NCI-H524 treated with DMSO at 0.1 percent for 48 hours (cell line): ENCODE measurements at places on chromosomes 7 and 10.

- no peak for DNase-seq
These were observed 8.0 kb upstream of the MBL2 start for GRCh38 chr10:52780391-52781155.

- no peak for DNase-seq
These were observed 150.9 kb upstream of the KLF6 start for GRCh38 chr10:3935933-3936359.

GRCh38 chr7:14400271-14400670, 410.8 kb upstream of the ETV1 start:
- DNase-seq = no peak

GRCh38 chr7:144038887-144039286, 9.9 kb upstream of the OR2A5 start:
- DNase-seq = no peak

GRCh38 chr7:109950256-109950655, 1140.7 kb upstream of the LRRN3 start:
- no peak for DNase-seq

- no peak for DNase-seq
These were observed 54.7 kb downstream of the STEAP1B start for GRCh38 chr7:22445140-22445743.

DNA sequence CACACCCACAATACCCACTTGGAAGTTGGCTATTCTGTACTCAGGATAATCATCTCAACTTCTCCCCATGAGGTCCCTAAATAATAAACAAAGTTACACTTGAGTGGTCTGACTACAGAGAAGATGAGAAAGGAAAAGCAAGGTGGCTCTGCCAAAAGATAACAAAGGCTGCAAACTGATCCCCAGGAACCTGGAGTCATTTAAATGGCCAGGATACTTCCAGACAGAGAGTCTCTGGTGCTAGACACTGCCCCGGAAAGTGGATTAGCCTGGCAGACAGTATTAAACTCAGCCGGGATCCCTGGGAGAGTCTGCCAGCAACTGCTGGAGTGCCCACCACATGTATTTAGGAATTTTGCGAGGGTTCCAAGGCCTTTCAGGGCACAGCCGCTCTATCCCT, 93.7 kb downstream of the DGKI start:
- DNase-seq = no peak

- no peak for DNase-seq
These were observed 1126.3 kb downstream of the SORCS1 start for GRCh38 chr10:106038246-106038645.

- DNase-seq = no peak
These were observed 77.2 kb downstream of the C7orf25 start for GRCh38 chr7:42834676-42835075.

DNA sequence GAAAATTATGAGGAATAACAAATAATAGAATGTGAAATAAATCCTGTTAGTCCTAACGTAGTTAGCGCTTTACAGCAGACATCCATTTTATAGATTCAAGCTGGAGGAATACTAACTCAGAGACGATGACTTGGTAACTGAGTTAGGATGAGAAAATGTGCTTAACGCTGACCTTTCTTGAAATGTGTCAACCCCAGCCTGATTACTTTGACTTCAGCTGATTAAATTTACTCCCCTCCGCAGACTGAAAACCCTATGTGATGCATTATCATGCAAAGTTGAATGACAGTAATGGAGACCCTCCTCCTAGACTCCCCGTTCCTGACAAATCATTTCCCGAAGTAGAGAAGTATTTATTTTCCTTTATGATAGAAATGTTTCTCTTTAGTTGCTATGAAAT, 54.5 kb downstream of the WDFY4 start:
- no peak for DNase-seq

- DNase-seq = no peak
These were observed 14.4 kb downstream of the TAS2R41 start for GRCh38 chr7:143492043-143492471.

GRCh38 chr10:129389194-129389593, 77.8 kb upstream of the MGMT start:
- DNase-seq = no peak

DNA sequence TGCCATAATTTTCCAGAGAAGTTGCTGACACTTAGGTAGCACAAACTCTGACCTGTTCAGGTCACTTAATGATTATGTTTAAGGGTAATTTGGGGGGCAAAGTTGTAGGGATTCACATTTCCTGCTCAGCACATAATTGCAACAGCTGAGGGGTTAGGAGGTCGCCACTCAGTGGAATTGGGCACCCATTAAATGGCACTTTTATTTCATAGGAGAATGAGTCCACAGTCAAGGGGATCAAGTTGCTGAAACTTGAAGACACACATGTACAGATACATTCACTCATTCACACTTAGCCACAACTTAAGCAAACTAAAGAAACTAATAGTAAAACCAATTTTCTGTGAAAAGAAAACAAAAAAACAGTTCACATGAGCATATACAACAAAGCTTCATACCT, 1.5 kb downstream of the PCDH15 start:
- no peak for DNase-seq

DNA sequence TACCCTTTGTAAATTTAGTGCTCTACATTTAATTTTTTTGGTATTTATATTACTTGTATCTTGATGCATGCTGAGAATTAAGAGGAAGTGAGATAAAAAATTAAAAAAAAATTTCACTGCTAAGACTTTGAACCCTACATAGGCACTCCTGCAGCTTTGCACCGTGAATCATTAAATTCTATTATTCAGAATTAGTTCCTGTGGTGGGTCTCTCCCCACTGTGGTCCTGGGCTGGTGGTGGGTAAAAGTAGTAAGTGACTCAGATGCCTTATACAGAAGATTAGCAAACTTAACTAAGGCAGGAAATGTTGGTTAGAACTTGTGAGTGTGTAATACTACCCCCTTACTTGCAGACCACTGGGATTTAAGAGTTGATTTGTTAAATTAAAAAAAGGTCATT, 72.6 kb downstream of the AP3M1 start:
- DNase-seq = no peak

- DNase-seq = no peak
These were observed 224.3 kb upstream of the PHYHIPL start for GRCh38 chr10:58952162-58952601.

DNA sequence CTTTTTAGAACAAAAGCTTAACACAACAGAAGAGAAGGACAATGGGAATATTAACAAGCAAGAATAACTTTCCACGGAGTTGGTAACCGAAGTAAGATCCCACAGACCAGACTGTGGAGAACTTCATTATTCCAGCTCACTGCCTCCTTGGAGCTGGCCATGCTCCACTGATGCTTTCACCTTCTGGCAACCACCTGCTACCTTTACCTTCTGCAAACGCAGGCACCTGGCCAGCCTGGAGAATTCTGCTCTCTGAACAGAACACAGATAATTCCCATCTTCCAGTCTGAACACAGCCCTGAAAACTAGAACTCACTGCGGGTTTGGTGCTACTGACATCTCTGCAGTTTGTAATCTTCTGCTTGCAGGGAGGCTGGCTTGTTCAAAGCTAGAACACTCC, 66.5 kb downstream of the JAZF1 start:
- no peak for DNase-seq

- DNase-seq = no peak
These were observed 3.1 kb downstream of the PCOLCE start for GRCh38 chr7:100604976-100605911.

- no peak for DNase-seq
These were observed 11.2 kb downstream of the HACD1 start for GRCh38 chr10:17605936-17606335.

GRCh38 chr7:48296966-48297365, 125.7 kb downstream of the ABCA13 start:
- DNase-seq = no peak

- DNase-seq = no peak
These were observed 1.9 kb upstream of the CALHM2 start for GRCh38 chr10:103454026-103454425.
